ENCODE measurements at places on chromosomes 2 and 18. TPM values are rescaled to one million over a fixed set of nuclear protein-coding genes. Genes with fewer than 3 reads are reported as not detected.

HOXD12 gene
- not detected for total RNA-seq

MAP3K19 gene
- total RNA-seq: not detected

ANKRD53 gene
- 0.09 TPM for total RNA-seq

XIRP2 gene
- not detected for total RNA-seq

GALNT14 gene
- not detected for total RNA-seq

OXER1 gene
- not detected for total RNA-seq

MTCL1 gene
- total RNA-seq: 20.5 TPM

CFAP210 gene
- not detected for total RNA-seq

TUBA3E gene
- not detected for total RNA-seq

PUM2 gene
- 43.4 TPM for total RNA-seq

VIL1 gene
- total RNA-seq: not detected

MYOM1 gene
- 0.18 TPM for total RNA-seq

PARD3B gene
- total RNA-seq: 7.0 TPM

STON1 gene
- total RNA-seq: 11.3 TPM

NLRC4 gene
- total RNA-seq: not detected

HOXD13 gene
- total RNA-seq: not detected

ANKRD30B gene
- total RNA-seq: not detected

ARMC9 gene
- 26.1 TPM for total RNA-seq

IL36G gene
- not detected for total RNA-seq

RMDN2 gene
- total RNA-seq: 2.4 TPM

CROCC2 gene
- not detected for total RNA-seq

GAL3ST2 gene
- not detected for total RNA-seq

COA5 gene
- 21.1 TPM for total RNA-seq

SKA1 gene
- 15.0 TPM for total RNA-seq

FRZB gene
- total RNA-seq: not detected

LYPD1 gene
- 104 TPM for total RNA-seq

DES gene
- not detected for total RNA-seq

EN1 gene
- not detected for total RNA-seq

All from endothelial cell of coronary artery (primary cell).